ENCODE measurements at places on chromosomes 2 and 18.

DNA sequence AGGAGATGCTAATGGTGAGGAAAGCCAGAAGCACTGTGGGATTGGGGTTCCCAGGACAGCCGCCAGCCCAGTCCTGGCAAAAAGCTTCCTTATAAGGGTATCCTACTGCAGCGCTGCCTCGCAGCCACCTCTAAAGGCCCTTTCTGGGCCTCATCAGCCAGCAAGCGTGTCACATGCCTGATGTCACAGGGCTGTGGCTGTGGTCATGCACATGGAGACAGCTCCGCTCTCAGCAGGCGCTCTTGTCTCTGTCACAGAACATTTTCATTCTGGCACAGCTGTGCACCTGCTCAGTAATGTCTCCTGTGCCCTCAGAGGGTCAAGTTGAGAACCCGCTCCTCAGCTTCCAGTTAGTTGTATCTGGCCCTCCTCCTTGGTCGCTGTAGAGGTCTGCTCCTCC is 17.7 kb upstream of the MAL start:
- no peak for DNase-seq

GRCh38 chr2:163592954-163593622 is 142.7 kb downstream of the FIGN start:
- no peak for DNase-seq

DNA sequence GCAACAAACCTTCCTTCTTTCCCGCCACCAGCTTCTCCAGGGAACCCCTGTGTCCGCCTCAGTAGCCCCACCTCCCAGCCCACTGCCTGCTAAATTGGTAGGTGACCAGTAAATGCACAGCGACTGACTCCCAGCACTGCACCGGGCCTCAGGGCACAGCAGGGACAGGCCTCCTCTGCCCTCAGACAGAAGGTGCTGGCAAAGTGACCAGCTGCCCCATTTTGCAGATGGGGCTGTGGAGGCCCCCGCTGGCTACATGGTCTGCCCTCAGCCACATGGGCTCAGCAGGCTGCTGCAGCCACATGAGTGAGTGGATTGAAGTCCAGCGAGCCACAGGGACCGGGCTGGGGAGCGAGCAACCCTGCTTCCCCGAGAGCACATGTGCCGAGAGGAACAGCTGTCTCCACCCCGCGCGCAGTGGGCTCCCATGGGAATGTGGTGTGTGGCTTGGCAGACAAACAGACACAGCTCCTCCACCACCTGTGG is 7.8 kb upstream of the NPPC start:
- DNase-seq: no peak

DNA sequence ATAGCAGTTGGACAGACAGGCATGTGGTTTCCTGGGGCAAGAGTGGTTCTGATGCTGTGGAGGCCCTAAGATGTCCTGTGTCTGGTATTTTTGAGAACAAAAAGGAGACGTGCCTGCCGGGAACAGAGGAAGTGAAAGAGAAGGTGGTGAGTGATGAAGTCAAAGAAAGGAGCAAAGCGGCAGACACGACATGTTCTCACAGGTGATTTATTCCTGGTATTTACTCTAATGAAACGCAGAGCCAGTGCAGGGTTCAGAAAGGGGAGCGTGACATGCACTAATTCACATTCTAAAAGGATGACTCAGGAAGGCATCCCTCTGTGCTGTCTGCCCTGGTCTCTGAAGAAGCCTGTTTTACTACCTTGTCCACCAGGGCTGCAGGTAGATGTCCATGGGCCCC is 211.0 kb downstream of the KCNE4 start:
- DNase-seq: no peak

DNA sequence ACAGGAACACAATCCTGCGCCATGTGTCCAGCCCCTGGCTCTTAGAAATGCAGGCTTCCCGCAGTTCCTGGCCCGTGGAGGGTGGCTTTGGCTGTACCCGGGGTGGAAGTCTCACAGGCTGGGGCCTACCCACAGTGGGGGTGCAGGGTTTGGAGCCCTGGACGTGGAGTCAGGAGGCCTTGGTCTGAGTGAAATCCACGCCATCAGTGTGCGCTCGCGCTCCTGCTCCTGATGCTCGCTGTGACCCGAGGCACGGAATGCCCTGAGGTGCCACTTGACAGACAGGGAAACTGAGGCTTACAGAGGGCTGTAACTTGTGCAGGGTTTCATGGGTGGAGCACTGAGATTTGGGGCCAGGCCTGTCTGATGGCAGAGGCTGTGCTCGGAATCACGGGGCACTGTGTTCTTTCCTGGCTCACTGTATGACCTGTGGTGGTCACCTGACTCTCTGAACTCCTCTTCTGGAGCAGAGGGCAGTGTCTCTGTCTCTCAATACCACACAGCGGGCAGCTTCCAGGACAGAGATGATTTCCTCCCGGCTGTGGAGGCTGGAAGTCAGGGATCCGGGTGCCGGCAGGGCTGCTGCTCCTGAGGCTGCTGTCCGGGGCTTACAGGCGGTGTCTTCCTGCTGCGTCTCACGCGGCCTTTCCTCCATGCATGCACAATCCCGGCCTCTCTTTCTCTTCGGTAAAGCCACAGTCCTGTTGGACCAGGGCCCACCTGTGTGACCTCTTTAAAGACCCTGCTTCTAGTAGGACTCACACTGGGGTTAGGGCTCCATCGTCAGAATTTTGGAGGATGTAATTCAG is 25.9 kb upstream of the ALLC start:
- no peak for DNase-seq
